ENCODE measurements at places on chromosomes 3 and 15.

GRCh38 chr3:138778643-138779042 is 56.1 kb downstream of the PIK3CB start:
- DNase-seq, result no peak

DNA sequence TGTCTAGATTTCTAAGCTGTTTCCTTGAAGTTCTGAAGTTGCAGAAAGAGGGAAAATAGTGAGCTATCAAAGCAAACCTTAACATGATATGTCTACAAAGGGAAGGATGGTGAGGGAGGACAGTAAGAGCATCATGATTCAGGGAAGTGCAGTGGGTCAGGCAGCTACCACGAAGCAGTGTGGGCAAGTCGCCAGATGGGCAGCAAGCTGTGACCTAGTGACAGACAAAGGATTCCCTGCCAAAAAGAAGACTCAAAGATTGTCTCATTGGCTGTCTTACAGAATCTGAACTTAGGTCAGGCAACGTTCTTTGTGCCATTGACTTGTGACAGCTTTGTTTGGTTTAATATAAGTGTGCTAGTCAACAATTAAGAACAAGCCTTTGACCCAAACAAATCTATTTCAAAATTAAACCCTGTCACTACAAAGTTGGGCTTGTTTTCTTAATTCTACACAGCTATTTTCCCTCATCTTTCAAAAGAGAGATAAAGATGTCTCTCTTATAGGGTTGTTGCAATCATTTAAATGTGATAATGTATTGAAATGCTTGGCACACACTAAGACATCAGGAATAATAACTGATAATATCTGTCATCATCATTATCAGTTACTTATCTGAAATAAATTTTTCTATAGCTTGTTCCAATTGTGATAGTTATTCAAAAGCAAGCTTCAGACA is 153.3 kb downstream of the ECT2 start:
- no peak for DNase-seq

DNA sequence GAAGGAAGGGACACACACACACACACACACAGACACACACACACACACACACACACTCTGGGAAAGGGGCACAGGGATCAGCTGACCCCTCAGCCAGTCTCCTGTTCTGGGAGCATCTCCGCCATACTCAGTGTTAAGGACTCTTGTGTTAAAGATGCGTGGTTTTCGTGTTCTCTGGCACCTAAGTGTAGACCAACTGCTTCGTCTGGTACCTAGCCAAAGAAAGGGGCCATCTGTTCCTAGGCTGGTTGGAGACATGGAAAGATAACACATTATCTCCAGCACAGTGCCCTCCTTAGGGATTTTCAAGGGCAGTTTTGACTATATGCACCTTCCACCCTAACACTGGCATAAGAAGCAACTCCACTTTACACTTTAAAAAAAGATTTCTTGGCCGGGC is 65.1 kb downstream of the EPHB1 start:
- no peak for DNase-seq

GRCh38 chr15:48389691-48390143 is 58.5 kb downstream of the DUT start:
- DNase-seq, result no peak

DNA sequence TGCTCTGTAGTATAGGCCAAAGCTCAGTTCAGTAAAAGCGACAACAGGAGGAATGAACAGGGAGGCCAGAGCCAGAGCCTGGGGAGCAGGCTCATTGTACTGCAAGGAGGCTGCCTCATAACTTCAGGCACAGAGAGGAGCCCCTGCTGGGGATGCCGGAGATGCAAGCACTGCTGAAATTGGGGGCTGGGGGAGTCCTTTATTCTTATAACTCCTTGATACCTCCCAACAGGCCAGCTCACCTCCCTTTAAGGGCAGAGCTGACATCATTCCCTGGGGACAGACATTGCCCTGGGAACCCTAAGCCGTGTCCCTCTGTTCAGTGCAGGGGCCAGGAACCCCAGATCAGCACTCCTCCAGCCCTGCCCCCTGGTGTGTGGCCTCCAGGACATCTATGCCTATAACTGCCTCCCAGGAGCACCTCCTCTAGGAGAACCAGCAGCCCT is 83.8 kb upstream of the MRPS22 start:
- no peak for DNase-seq

Measured in activated T-helper 2 cell treated with anti-CD3 and anti-CD28 coated beads, Interferon-gamma antibody, Interleukin-2, Interleukin-4, amounts not matched to agents 10 μg/mL and 5 μg/mL and 100 μg/mL, durations not matched to agents 14 hours and 24 hours and 36 hours (primary cell).